ENCODE measurements at places on chromosomes 4 and X. TPM values are rescaled to one million over a fixed set of nuclear protein-coding genes. Genes with fewer than 3 reads are reported as not detected.

DNA sequence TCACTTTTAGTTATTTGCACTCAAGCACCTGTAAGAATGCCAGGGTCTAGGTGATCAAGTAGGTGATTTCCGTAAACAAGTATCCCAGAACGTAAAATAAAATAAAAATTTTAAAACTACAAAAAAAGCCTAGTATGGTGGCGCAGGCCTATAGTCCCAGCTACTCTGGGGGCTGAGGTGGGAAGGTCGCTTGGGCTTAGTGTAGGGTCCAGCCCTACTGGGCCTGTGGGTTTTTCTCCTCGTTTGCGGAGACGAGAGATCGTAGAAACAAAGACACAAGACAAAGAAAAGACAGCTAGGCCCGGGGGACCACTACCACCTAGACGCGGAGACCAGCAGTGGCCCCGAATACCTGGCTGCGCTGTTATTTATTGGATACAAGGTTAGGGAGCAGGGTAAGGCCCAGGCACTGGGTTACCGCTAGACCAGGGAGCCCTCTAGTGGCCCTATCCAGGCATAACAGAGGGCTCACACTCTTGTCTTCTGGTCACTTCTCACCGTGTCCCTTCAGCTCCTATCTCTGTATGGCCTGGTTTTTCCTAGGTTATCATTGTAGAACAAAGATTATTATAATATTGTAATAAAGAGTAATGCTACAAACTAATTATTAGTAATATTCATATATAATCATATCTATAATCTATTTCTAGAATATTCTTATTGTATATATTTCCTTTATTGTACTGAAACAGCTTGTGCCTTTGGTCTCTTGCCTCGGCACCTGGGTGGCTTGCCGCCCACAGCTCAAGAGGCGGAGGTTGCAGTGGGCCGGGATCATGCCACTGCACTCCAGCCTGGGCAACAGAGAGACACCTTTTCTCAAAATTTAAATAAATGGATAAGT, 38.4 kb downstream of the SAGE1 start:
- H3K4me1 ChIP-seq = no peaks in the 10 kb centered on the region
- no peak overlapping the region for H3K4me3 ChIP-seq

GRCh38 chr4:151807220-151807619, 46.4 kb upstream of the GATB start:
- H3K4me1 ChIP-seq = no peaks in the 10 kb centered on the region
- no peak for DNase-seq
- no peak overlapping the region for H3K4me3 ChIP-seq
- H3K27me3 ChIP-seq = no peaks in the 10 kb centered on the region

- peaks cover 4% of the 10 kb centered on the region for H3K27me3 ChIP-seq
- no peaks in the 10 kb centered on the region for H3K4me1 ChIP-seq
- DNase-seq = no peak
- no peak overlapping the region for H3K27ac ChIP-seq
Observed at GRCh38 chrX:18210470-18210869, 10.2 kb downstream of the BEND2 start.

DNA sequence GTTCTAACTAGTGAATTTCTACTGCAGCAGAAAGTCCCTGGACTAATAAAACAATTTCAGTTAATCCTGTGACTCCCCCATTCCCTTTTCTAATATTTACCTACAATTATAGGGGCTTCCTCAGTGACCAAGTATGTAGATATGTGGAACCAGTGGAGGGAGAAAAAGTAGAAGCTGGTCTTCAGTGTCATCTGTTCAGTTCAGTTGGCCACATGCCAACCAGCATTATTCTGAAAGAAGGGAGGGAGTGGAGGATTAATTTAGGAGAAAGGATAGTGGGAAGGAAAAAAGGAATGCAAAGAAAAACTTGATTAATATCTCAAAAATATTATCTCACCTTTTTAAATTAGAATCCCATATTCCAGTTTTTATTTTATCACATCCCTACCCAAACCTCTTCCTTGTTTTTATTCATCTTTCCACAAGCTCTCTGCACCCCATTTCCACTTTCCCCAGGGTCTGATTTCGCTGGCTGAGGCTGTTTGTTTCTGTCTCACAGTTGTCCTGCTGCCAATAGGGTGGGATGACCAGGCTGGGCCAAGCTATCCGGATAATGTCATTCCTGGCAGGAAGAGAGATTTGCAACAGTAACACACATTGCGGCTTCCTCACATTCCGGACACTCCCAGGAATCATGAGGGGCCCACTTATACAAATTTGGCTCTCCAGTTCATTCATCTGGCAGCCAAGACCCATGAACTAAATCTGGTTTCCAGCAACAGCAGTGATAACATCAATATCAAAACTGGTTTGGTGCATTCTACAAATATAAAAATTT, 24.6 kb upstream of the ANTXR2 start:
- H3K4me1 ChIP-seq = no peaks in the 10 kb centered on the region
- H3K27me3 ChIP-seq = no peaks in the 10 kb centered on the region
- H3K36me3 ChIP-seq = no peaks in the 10 kb centered on the region
- no peak overlapping the region for H3K4me3 ChIP-seq

GRCh38 chr4:85218756-85219155, 252.3 kb upstream of the WDFY3 start:
- no peaks in the 10 kb centered on the region for H3K4me1 ChIP-seq
- no peaks in the 10 kb centered on the region for H3K27me3 ChIP-seq
- no peak for DNase-seq
- H3K36me3 ChIP-seq = no peaks in the 10 kb centered on the region

DNA sequence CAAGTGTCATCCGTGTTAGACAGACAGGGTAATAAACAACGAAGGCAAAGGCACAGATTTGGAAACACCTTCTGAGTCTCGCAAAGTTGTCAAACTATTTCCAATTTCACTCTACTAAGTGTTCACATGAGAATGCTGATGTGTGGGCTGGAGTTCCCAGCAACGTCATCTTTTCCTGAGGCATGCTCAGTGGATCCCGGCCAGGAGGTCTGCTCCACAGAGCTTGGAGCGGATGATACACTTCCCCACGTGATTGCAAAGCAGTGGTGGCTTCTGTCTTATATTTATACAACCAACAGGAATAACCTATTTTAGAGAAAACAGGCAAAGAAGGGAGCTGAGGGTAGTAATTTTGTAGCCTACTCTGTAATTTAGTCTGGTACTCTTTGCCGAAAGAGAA, 40.1 kb upstream of the PDK3 start:
- H3K27me3 ChIP-seq = peaks cover 7% of the 10 kb centered on the region
- no peak overlapping the region for H3K27ac ChIP-seq
- no peaks in the 10 kb centered on the region for H3K4me1 ChIP-seq
- H3K4me3 ChIP-seq = no peak overlapping the region
- no peaks in the 10 kb centered on the region for H3K36me3 ChIP-seq

DNA sequence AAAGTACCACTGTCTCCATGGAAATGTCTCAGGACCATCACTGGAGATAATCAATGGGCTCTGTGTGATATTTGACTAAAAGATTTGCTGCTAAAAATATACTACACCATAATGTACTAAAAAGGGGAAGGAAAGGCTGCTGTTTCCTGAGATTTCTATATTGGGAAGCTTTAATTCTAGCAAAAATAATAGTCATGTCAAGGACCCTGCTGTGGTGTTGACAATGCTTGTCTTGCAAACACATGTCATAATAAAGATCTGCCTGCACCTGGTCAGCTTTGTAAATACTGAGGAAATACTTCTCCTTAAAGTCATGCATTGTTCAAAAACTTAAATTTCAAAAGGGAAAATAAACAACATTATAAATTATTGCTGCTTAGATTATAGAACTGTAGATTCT, 417.9 kb downstream of the GPM6A start:
- H3K36me3 ChIP-seq = no peaks in the 10 kb centered on the region
- H3K4me1 ChIP-seq = no peaks in the 10 kb centered on the region
- no peak overlapping the region for H3K4me3 ChIP-seq
- no peak overlapping the region for H3K27ac ChIP-seq

DNA sequence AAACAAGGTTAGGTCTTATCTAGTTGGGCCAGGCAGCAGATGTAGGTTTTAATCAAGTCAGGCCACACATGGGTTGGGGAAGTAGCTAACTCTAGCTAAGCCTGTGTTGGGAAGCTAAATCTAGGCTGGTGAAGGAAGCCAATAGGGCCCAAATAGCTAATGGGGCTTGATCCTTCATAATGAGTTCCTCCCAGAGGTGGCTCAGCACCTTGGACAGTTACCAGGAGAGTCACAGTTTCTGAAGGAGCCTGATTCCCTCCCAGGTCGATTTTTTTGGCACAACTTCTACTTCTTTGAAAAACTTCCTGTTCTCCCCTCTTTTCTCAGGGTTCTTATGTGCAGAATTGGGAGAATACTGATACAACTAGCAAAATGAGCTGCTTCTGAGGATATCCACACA, 242.5 kb upstream of the PRPS2 start:
- no peak overlapping the region for H3K4me3 ChIP-seq
- H3K27ac ChIP-seq = no peak overlapping the region
- DNase-seq = no peak

- no peaks in the 10 kb centered on the region for H3K27me3 ChIP-seq
- no peaks in the 10 kb centered on the region for H3K36me3 ChIP-seq
- H3K4me1 ChIP-seq = no peaks in the 10 kb centered on the region
- no peak for DNase-seq
Observed at GRCh38 chr4:23333556-23333945, 556.3 kb downstream of the PPARGC1A start.

- no peaks in the 10 kb centered on the region for H3K4me1 ChIP-seq
- H3K27ac ChIP-seq = no peak overlapping the region
- H3K27me3 ChIP-seq = no peaks in the 10 kb centered on the region
- DNase-seq = no peak
- no peaks in the 10 kb centered on the region for H3K36me3 ChIP-seq
Observed at GRCh38 chr4:113116414-113117357, 67.2 kb downstream of the ANK2 start.

DNA sequence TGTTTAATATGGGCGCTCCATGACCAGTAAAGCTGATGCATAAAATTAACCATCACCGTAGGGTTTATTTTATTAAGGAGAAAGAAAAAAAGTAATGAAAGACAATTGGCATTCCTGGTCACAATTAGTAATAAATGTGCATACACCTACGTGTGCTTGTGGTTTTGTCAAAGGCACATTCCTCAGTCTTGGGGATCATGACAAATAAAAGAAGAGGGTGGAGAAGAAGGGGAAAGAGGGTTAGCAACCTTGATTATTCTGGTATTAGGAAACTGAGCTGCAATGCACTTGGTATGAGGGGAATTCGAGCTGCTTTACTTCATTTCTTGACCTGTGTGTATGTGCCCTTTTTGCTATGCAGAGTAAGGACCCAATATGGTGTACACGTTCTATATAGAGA, 1798.3 kb upstream of the PCDH7 start:
- H3K36me3 ChIP-seq = no peaks in the 10 kb centered on the region
- H3K4me1 ChIP-seq = no peaks in the 10 kb centered on the region
- H3K27me3 ChIP-seq = no peaks in the 10 kb centered on the region
- no peak overlapping the region for H3K4me3 ChIP-seq

- no peaks in the 10 kb centered on the region for H3K36me3 ChIP-seq
- no peak for DNase-seq
- peaks cover 21% of the 10 kb centered on the region for H3K4me1 ChIP-seq
- no peak overlapping the region for H3K4me3 ChIP-seq
- H3K27ac ChIP-seq = no peak overlapping the region
Observed at GRCh38 chrX:16785247-16786138, 773 bp upstream of the TXLNG start.

- H3K4me3 ChIP-seq = no peak overlapping the region
- no peaks in the 10 kb centered on the region for H3K27me3 ChIP-seq
- H3K4me1 ChIP-seq = no peaks in the 10 kb centered on the region
- H3K36me3 ChIP-seq = no peaks in the 10 kb centered on the region
- no peak overlapping the region for H3K27ac ChIP-seq
Observed at GRCh38 chr4:152503653-152504290, 32.1 kb downstream of the FBXW7 start.

- DNase-seq = peak; percentile 88
- no peaks in the 10 kb centered on the region for H3K27me3 ChIP-seq
- H3K4me3 ChIP-seq = no peak overlapping the region
- H3K4me1 ChIP-seq = peaks cover 28% of the 10 kb centered on the region
- peak overlapping the region; percentile 85 for H3K27ac ChIP-seq
Observed at GRCh38 chrX:153379971-153380581, 21.1 kb downstream of the PNMA6E start.

The ADGRG2 gene
- 0.42 TPM for total RNA-seq

The C4orf33 gene
- total RNA-seq = 11.6 TPM

The FSTL5 gene
- 1.9 TPM for total RNA-seq
